Jurkat, Clone E6-1 (cell line): ENCODE measurements at places on chromosomes 16 and 17.

GRCh38 chr17:64002658-64003525, 4.7 kb downstream of the PRR29 start:
- DNase-seq, result no peak

DNA sequence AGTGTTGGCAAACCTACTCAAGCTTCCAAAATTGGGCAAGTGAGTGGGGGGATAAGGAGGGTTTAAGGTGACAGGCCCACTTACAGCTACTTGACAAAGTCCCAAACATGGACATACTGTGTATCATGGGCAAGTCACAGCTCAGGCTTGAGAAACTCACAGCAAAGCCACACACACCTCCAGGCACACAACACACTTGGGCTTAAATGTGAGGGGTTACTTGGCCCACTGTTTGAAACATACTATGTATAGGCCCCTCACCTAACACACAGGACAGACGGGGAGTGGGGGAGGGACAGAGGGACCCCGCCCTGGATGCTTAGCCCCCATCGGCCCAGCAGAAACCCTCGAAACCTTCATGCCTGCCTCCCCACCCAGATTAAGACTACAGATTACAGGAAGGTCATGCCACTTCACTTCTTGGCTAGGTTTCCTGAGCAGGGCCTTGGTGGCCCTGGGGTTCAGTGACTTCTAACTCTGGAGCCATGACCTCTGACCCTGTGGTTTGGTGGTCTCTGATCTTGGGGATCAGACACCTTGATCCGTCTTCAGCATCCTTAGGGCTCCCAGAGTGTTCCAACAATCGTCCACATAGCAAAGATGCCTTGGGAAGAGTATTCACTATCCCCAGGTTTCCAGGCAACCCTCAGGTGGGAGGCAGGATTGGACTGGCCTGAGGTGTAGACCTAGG, 2.3 kb upstream of the SAMD14 start:
- no peak for DNase-seq

DNA sequence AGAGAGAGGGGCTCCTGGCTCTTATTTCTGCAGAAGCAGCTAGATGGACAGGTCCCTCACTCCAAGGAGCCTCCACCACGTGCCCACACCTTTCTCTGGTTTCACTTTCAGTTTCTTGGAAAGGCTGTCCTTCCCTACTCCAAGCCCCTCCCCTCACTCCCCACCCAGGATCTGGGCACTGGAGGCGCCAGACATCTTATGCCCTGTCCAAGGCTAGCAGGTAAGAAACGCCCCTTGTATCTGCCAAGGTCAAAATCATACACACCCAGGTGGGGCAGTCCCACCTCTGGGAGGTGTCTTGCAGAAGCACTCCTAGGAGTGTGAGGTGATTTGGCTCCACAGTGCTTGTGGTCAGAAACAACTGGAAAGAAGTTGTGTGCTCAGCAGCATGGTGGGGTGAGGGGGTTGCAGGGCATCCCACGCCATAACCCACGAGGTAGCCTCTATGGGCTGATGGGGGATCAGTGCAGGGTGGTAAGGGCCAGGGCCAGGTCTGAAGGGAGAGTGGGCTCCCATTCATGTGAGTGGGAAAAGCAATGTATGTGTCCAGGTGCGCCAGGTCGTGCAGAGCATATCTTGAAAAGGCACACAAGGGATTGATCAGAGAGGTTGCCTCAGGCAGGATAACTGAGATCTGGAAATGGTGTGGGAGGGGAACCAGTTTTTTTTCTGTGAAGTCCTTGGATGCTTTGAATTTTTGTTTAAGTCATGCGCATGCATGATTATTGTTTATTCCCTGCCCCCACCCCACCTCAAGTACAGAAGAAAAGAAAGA, 31.8 kb upstream of the PRM1 start:
- no peak for DNase-seq

DNA sequence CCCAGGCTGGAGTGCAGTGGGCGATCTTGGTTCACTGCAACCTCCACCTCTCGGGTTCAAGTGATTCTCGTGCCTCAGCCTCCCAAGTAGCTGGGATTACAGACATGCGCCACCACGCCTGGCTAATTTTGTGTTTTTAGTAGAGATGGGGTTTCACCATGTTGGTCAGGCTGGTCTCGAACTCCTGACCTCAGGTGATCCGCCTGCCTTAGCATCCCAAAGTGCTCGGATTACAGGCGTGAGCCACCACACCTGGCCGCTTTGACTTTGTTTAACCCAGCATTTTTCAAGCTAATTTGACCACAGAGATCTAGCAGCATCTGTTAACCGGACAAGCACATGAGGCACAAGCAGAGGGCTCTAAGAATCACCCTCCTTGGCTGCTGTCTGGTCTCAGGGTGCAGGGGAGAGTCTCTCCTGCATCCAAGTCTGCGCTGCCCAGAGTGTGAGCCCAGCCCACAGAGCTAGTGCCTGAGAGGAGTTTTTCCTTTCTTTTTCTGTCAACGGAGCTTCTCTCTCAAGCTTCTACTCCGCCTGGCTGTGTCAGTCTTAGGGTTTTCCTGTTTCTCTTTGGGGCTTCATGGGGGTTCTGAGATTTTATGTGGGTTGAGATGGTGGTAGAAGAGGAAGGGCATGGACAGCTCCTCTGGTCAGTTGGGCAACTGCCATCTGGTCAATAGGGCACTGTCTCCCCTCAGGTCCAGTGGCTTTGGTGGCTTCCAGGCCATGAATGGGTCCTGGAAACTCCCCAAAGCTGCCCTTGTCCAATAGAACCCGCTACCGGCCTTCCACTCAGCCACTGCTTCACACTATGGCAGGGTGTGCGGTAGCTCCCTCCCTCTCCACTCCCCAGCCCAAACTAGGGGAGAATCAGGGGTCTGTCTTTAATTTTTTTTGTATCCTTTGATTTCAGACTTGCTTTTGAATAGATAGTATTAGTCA, 59.6 kb downstream of the TNFRSF13B start:
- DNase-seq, result no peak

- no peak for DNase-seq
Measured at GRCh38 chr17:46167826-46168569, 25.2 kb downstream of the KANSL1 start.

- no peak for DNase-seq
Measured at GRCh38 chr17:21451975-21452374, 75.8 kb downstream of the KCNJ12 start.

DNA sequence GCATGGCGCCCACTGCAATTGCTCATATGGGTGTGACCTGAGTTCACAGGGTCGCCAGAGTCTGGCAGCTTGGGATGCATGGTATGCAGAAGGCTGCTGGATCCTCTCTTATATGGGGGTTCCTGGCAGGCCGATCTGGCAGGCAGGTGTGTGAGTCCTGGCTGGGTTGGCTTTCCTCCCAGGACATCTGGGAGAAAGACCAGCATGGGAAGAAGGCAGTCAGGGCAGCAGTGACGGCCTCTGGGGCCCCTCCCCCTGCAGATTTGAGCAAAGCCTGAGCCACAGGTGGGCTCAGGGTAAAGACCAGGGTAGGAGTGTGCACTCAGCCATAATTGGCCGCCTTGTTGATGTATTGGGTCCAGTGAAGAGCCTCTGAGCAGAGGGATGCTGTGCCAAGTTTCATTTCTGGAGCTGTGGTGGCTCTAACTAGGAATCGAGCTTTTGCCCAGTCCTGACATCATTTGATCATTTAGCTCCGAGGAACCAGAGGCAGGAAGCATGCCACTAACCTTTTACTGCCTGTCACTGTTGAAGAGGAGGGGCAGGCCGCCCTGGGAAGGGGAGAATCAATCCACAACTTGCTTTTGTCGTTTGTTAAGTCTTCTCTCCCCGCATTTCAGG, 174.3 kb downstream of the CCDC182 start:
- no peak for DNase-seq

DNA sequence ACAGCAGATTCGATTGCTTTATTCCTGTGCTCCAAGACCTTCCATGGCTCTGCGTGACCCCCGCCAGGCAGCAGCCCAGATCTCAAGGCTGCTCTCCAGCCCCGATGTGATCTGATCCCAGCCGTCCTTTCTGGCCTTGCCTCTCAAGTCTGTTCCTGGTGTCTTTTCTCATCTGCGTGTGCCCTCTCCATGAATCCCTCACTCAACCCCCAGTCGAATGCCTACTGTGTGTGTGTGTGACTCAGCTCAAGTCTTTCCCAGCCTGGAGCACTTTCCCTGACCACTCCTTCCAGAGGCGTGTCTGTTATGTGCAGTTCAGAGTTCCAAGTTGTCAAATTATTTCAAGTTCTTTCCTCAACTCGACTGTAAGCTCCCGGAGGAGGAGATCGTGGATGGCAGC, 64.0 kb downstream of the MRM1 start:
- no peak for DNase-seq

GRCh38 chr17:53628011-53628410, 194.7 kb upstream of the KIF2B start:
- DNase-seq, result no peak

DNA sequence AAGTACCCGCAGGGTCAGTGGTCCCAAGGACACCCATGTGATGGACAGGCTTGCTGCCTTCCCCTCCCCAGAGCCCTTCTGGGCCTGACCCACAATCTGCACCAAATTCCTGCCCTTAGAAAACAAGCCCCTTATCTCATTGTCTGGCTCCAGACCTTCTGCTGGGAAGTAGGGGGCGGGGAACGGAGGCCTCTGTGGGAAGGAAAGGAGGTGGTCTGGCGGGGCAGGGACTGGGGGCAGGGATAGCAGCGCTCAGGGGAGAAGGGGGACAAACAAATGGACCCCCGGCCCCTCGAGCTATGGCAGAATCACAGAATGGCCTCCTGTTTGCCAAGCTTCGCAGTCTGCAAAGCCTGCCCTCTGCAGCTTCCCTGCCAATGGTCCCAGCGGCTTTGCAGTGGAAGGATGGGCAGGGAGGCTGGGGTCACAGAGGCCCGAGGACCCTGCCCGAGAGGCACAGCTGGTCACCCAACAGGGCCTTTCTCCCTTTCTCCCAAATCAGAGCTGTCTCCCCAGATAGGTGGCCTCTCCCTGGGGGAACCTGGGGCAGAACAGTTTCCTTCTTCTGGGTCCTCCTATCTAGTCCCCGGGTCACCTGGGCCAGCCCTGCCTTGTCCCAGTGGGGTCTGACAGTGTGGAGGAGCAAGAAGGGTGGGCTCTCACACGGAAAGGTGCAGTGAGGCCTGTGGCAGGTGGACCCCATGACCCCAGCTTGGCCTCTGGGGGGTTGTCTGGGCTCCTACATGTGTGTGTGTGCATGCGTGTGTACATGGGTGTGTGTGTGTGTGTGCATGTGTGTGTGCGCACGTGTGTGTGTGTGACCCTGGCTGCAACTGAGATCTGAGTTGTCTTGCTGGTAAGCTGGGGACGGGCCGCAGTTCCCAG, 25.5 kb downstream of the TMEM235 start:
- DNase-seq, result no peak

GRCh38 chr17:17538417-17539391, 42.5 kb upstream of the RASD1 start:
- no peak for DNase-seq

GRCh38 chr16:70689970-70690891, 4.4 kb upstream of the MTSS2 start:
- no peak for DNase-seq

DNA sequence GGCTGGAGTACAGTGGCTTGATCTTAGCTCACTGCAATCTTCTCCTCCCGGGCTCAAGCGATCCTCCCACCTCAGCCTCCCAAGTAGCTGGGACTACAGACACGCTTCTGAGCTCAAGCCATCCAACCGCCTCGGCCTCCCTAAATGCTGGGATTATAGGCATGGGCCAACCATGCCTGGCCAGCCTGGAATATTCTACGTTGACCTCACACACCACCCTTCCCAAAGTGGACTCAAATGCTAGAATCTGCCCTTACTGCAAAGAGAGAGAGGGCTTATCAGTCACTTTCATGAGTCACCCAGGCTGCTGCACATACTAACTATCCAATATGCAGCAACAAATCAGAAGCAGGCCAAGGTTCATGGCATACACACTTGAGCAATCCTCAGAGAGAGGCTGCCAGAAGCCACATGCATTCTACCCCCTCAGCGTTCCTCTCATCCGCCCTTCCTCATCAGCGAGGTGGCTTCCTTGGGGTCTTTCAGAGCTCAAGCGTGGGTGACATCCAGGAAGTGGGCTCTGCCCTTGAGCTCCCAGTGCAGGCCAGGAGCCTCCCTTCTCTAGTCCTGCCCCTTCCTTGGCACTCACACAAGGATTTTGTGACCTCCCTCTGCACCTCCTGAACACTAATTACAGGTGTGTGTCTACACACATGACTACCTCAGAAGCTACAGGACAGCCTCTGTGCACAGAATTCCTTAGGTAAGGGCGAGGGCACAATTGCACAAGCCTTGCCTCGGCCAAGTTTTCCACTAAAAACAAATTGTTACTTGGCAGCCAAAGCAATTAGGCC, 24.8 kb upstream of the SIAH1 start:
- DNase-seq, result no peak

DNA sequence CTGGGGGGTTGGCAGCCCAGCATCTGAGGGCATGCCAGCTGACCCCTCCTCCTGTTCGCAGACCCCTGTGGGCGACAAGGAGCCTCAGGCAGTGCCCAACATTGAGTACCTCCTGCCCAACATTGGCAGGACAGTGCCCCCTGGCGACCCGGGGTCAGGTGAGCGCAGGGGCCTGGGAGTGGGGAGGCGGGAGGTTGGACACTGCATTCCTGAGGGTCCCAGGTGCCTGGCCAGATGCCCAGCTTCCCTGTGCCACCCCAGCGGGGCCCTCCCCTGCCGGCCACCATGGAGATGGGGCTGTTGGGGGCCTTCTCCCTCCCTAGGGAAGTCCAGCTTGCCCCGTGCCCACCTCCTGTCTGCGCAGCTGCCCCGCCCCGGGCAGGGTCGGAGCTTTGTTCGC, 70.1 kb downstream of the ARHGAP23 start:
- no peak for DNase-seq

DNA sequence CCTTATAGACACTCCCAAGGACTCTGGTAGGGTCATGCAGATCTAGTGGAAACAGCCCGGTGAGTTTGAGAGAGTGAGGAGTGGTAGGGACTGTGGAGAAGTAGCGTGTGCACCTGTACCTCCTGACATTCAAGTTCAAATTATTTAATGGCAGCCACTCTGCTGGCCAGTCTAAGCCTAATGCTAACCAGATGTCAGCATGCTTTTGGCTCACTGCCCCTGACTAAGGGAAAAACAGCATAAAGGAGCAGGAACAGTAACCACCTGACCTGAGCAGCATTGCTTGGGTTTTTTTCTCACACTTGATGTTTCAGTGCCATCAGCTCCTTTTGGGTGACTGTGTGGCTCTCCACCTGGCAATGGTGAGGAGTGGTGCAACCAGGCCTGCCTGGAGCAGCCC, 23.8 kb upstream of the SLC12A3 start:
- no peak for DNase-seq

DNA sequence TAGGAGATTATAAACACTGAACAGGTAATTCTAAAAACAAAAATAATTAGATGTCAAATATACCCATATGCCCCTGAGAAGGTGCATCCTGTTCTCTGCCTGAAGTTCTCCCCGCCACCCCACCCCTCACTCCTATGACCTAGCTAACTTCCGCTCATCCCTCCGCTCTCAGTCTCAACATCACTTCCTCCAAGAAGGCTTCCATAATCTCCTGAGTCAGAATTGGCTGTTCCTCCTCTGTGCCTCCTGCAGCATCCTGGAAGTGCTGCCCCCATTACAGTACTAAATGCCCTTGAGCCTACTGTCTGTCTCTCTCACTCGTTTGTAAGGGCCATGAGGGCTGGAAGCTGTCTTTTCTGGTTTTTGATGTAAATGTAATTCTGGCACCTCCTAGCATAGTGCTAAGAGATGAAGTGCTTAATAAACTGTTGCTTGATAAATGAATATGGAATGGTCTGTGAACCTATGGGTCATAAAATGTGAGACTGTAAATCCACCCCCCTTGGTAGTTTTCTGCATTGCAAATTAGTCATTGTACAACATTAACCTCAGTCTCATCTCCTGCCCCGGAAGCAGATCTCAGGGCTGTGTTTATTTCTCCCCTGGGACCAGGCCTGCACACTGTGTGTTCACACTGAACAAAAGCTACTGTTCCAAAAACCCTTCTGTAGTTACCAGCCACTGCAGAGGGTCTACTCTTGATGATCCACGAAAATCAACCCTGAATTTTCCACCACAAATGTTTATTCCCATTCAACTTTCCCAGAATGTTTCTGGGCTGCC, 3.9 kb upstream of the MYO1D start:
- no peak for DNase-seq
